A673 (cell line): ENCODE measurements at places on chromosomes 4 and X. TPM values are rescaled to one million over a fixed set of nuclear protein-coding genes. Genes with fewer than 3 reads are reported as not detected.
A peak's percentile ranks its signal among the peaks of the same experiment; 100 is the strongest.

ERCC6L gene
- total RNA-seq: 16.1 and 17.0 TPM in 2 replicates

GYPE gene
- 1.2 and 1.5 TPM in 2 replicates for total RNA-seq

- H3K27ac ChIP-seq: no peak overlapping the region
- no peaks in the 10 kb centered on the region for H3K36me3 ChIP-seq
- H3K27me3 ChIP-seq: no peaks in the 10 kb centered on the region
- H3K4me3 ChIP-seq: no peak overlapping the region
- no peak for DNase-seq
Observed at GRCh38 chr4:22191565-22191964, 243.0 kb upstream of the KCNIP4 start.

- peak overlapping the region; percentile 2 for H3K27ac ChIP-seq
- peaks cover 21% of the 10 kb centered on the region for H3K4me1 ChIP-seq
- H3K27me3 ChIP-seq: no peaks in the 10 kb centered on the region
- no peak overlapping the region for H3K4me3 ChIP-seq
Observed at GRCh38 chr4:156815717-156816359, 155.8 kb downstream of the PDGFC start.

GRCh38 chrX:112513154-112513553, 166.6 kb downstream of the LHFPL1 start:
- no peak overlapping the region for H3K4me3 ChIP-seq
- no peaks in the 10 kb centered on the region for H3K36me3 ChIP-seq
- H3K4me1 ChIP-seq: no peaks in the 10 kb centered on the region
- H3K27ac ChIP-seq: no peak overlapping the region
- H3K27me3 ChIP-seq: no peaks in the 10 kb centered on the region
- no peak for DNase-seq

DNA sequence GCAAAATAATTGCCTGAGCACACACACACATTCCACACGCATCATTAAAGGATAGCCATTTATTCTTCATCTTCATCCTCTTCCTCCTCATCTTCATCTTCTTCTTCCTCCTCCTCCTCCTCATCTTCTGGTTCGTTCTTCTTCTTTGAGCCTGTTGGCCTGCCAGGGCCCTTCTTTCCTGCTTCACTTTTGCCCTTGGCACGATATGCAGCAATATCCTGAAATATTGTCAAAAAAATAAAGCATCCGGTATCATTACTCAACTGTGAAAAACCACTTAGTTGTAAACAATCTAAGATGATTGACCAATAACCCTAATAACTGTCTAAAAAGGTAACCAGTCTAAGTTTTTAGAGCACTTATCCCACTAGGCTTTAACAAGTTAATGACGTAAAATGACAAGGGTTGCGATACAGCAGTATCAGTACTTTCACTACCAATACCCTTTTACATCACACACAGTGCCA, 2.1 kb downstream of the HMGB2 start:
- H3K4me1 ChIP-seq: peaks cover 29% of the 10 kb centered on the region
- peak overlapping the region; percentile 93 for H3K4me3 ChIP-seq
- no peak for DNase-seq
- peak overlapping the region; percentile 99 for H3K27ac ChIP-seq

DNA sequence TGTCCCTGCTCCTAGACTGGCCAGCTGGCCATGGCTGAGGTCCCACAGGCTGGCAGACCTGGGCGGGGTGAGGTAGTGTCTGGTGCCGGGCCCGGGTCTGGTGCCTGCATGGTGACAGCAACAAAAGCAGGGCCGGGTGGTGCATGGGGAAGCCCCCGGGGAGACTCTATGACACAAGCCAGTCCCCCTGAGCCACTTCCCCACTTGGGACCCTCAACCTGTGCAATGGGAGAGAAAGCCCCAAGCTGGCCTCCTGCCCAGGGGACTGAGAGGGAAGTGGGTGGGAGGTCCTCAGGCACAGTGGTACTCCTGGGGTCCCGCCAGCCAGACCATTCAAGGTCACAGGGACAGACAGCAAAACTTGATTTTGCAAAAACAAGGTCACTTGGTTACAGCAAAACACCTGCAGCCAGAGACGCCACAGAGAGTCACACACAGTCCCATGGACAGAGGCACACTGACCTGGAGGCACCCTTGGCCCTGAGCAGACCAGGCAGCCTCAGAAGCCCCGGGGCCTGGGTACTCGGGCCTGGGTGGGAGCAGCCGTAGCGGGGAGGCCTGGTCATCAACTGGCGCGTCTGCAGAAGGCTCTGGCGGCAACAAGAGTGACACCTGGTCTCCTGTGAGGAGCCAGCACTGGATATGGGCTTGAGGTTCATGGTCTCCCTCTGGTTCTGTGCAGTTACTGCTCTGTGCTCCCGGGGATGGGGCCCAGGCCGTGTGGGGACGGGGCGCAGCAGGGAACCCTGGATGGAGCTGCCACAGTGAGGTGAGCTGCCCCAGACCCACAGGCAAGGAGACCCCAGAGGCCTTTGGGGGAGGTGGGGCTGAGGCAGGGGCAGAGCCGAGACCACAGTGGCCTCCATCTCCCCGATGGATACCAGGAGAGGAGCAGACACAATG, 60.6 kb downstream of the HTRA3 start:
- H3K4me1 ChIP-seq: no peaks in the 10 kb centered on the region
- no peaks in the 10 kb centered on the region for H3K36me3 ChIP-seq
- no peaks in the 10 kb centered on the region for H3K27me3 ChIP-seq
- no peak overlapping the region for H3K27ac ChIP-seq
- no peak overlapping the region for H3K4me3 ChIP-seq

DNA sequence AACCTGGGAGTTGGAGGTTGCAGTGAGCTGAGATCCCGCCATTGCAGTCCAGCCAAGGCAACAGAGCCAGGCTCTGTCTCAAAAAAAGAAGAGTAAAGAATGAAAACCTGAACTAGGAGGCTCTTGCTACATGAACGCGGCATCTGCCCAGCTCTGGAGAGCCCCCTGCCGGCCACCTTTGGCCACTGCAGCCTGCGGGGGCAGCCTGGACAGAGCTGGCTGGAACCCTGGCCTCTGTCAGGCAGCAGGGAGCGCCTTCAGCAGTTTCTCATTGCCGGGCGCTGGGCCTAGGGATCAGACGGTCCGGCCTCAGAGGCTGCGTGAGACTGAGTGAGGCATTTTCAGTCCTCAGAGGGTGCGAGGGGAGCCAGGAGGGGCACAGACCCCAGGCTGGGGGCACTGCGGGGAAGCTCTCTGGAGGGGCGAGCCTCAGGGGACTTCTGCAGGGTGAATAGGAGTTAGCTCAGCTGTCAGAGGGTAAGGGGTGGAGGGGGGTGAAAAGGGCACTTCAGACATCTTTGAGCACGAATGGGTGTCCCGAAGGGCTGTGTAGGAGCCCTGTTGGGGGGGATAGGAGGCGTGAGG, 17.5 kb downstream of the DOK7 start:
- H3K36me3 ChIP-seq: no peaks in the 10 kb centered on the region
- peak; percentile 77 for DNase-seq
- H3K27me3 ChIP-seq: peaks cover 27% of the 10 kb centered on the region

DNA sequence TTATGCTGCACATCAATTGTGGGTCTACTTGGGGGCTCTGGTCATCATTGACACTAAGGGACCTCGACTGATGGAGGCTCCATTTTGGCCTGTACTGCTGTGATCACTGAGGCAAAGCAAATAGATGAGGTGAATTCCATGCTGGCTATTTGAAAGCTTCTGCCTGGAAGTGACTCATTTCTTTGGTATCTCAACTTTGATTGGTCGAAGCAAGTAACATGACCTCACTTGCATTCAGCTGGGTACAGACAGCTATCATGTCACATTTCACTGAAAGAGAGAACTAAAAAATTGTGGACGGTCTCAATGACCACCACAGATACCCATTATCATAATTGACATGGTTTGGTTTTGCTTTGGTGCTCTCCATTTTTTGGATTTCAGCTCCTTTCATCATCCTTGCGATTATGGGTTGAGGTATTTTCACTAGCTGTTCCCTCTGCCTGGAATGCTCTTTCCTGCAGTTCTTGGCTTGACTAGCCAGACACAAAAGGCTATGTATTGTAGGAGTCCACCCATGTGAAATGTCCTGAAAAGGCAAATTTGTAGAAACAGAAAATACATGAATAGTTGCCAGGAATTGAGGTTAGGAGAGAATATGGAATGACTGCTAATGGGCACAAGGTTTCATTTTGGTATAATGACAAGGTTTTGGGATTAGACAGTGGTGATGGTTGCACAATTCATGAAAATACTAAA, 369.2 kb upstream of the LCORL start:
- no peak overlapping the region for H3K4me3 ChIP-seq
- peak; percentile 12 for DNase-seq
- H3K27ac ChIP-seq: no peak overlapping the region
- no peaks in the 10 kb centered on the region for H3K36me3 ChIP-seq
- no peaks in the 10 kb centered on the region for H3K27me3 ChIP-seq

- H3K4me3 ChIP-seq: no peak overlapping the region
- no peaks in the 10 kb centered on the region for H3K36me3 ChIP-seq
- no peak overlapping the region for H3K27ac ChIP-seq
- no peaks in the 10 kb centered on the region for H3K27me3 ChIP-seq
- DNase-seq: no peak
- H3K4me1 ChIP-seq: no peaks in the 10 kb centered on the region
Observed at GRCh38 chr4:110610940-110611831, 11.7 kb downstream of the PITX2 start.

- no peak for DNase-seq
- H3K4me1 ChIP-seq: no peaks in the 10 kb centered on the region
Observed at GRCh38 chrX:95791876-95792275, 892.8 kb upstream of the DIAPH2 start.

DNA sequence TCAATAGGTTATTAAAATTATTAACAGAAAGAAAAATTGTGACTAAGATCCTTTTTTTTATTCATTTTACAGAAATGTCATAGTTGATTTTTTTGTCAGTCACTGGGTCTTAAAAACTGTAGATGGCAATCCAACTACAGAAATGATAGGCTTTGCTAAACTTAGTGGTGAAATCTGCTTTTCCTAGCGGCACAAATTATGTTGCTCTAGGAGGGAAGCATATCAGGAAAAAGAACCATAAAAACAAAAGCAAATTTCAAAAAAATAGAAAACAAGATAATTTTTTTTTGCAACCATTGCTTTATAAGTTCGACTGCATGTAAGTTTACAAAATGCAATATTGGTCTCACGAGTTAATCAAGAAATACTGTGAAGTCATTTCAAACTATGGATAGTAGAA, 443.5 kb upstream of the IGFBP7 start:
- no peaks in the 10 kb centered on the region for H3K36me3 ChIP-seq
- H3K4me3 ChIP-seq: no peak overlapping the region
- no peak overlapping the region for H3K27ac ChIP-seq
- no peaks in the 10 kb centered on the region for H3K27me3 ChIP-seq
- no peak for DNase-seq

ADH1C gene
- not detected in 2 replicates for total RNA-seq

- no peaks in the 10 kb centered on the region for H3K4me1 ChIP-seq
- H3K27me3 ChIP-seq: no peaks in the 10 kb centered on the region
- H3K27ac ChIP-seq: no peak within 1 kb of the TSS
- peak within 1 kb of the TSS; percentile 68 for H3K4me3 ChIP-seq
- DNase-seq: peak; percentile 86
Observed at GRCh38 chr4:107824350-107825071, at the start of gene SGMS2. Gene SGMS2, plus strand, starts transcription at chr4:107824932. Its CDS starts 70,622 bp downstream, at chr4:107895554.

- DNase-seq: peak; percentile 29
- peak overlapping the region; percentile 29 for H3K27ac ChIP-seq
- H3K4me3 ChIP-seq: no peak overlapping the region
Observed at GRCh38 chrX:40871385-40872082, 136.2 kb upstream of the MED14 start.

- H3K27ac ChIP-seq: no peak overlapping the region
- no peak overlapping the region for H3K4me3 ChIP-seq
- peaks cover 12% of the 10 kb centered on the region for H3K4me1 ChIP-seq
- H3K27me3 ChIP-seq: no peaks in the 10 kb centered on the region
- peak; percentile 15 for DNase-seq
Observed at GRCh38 chr4:84530454-84530853, 31.4 kb upstream of the NKX6-1 start.

DNA sequence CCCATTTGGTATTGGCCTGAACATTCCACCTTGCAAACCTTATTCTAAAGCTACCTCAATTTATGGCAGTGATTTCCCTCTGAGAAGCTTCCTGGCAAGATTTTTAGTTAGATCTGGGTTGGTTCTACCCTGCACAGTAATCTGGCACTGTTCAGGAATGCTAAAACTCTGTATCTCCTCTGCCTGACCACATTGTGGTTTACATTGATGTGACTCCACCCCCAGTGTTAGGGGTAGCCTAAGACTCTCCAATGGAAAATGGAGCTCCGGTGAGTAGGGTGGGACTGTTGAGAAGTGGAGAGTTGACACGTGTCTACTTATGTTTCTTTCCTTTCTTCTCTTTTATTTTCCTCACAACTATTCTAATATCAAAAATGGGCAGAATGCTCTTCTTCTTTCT, 45.4 kb downstream of the BMPR1B start:
- H3K4me1 ChIP-seq: no peaks in the 10 kb centered on the region
- H3K27ac ChIP-seq: no peak overlapping the region
- no peak overlapping the region for H3K4me3 ChIP-seq
- H3K27me3 ChIP-seq: no peaks in the 10 kb centered on the region

DNA sequence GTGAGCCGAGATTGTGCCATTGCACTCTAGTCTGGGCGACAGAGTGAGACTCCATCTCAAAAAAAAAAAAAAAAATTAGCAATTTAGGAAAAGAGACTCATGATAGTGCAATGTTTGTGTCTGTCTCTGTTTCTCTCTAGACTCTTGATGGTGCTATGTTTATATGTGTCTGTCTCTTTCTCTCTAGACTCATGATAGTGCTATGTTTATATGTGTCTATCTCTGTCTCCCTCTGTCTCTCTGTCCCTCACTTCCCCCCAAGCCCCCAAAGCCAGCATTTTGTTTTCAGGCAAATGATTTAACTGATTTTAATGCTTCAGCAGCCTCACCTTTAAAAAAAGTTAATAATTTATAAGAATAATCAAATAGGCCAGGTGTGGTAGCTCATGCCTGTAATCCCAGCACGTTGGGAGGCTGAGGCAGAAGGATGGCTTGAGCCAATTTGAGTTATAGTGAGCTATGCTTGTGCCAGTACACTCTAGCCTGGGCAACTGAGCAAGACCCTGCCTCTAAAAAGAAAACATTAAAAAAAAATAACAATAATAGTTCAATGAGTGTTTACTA, 6.9 kb downstream of the MOB1B start:
- no peak for DNase-seq
- no peak overlapping the region for H3K4me3 ChIP-seq
- H3K4me1 ChIP-seq: no peaks in the 10 kb centered on the region
- no peak overlapping the region for H3K27ac ChIP-seq
- no peaks in the 10 kb centered on the region for H3K27me3 ChIP-seq

DNA sequence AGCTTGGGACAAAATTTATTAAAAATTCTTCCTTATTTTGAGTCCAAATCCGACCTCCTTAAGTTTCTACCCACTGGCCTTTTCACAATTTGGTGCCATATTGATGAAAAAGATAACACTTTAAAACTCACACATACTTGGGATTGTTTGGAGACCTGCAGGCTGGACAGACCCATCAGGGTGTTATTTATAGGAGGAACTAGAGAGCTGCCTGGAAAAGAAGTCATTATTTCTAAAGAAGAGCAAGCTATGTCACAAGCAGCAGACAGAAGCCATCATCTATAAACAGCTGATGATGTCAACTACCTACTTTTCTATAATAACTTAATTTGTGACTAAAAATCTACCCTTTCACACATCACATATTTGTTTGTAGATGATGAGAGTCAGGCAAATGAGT, 56.2 kb downstream of the COX18 start:
- H3K27me3 ChIP-seq: no peaks in the 10 kb centered on the region
- no peak for DNase-seq
- H3K4me1 ChIP-seq: no peaks in the 10 kb centered on the region
- H3K4me3 ChIP-seq: no peak overlapping the region
